ENCODE measurements at places on chromosomes 6 and 20.

DNA sequence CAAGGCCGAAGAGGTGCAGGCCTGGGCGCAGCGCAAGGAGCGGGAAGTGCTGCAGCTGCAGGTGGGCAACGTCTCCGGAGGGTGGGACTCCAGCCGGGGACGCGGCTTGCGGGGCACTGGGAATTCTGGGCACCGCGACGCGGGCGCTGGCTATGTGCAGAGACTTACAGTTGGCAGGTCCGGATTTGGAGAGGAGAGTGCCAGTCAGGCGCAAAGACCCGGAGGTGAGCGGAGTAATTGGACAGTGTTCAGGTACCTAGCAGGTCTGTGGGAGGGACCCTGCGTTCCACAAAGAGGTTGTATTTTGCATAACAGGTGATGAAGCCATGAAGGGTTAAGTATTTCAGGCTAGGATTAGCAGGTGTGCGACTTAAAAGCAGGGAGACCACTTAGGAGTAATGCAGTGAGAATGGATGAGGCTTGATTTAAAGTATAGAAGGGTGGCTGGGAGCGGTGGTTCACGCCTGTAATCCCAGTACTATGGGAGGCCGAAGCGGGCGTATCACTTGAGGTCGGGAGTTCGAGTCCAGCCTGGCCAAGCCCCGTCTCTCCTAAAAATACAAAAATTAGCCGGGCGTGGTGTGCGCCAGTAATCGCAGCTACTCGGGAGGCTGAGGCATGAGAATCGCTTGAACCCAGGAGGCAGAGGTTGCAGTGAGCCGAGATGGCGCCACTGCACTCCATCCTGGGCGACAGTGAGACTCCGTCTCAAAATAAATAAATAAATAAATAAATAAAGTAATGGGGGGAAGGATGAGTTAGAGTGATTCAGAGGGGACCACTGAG lies 1.0 kb downstream of the MRPS26 start:
- no peak for DNase-seq

DNA sequence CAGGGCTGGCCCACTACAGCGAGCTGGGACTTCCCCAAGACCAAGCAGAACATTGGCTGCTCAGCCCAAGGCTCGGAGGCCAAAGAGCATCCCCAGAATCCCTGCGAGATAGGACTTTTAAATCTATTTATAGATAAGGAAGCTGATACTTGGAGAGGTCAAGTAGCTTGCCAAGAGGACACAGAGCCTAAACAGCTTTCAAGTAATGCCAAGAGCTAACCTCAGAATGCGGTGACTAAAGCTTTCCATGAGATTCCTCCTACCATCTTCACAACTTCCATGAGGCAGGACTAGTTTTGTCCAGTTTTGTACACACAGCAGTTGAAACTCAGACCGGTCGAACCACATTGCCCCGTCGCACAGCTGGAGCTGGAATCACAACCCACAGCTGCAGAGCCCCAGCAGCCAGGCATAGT lies 168.1 kb upstream of the TOP1 start:
- no peak for DNase-seq

GRCh38 chr20:36784900-36785299 lies 11.3 kb upstream of the DSN1 start:
- DNase-seq: no peak

DNA sequence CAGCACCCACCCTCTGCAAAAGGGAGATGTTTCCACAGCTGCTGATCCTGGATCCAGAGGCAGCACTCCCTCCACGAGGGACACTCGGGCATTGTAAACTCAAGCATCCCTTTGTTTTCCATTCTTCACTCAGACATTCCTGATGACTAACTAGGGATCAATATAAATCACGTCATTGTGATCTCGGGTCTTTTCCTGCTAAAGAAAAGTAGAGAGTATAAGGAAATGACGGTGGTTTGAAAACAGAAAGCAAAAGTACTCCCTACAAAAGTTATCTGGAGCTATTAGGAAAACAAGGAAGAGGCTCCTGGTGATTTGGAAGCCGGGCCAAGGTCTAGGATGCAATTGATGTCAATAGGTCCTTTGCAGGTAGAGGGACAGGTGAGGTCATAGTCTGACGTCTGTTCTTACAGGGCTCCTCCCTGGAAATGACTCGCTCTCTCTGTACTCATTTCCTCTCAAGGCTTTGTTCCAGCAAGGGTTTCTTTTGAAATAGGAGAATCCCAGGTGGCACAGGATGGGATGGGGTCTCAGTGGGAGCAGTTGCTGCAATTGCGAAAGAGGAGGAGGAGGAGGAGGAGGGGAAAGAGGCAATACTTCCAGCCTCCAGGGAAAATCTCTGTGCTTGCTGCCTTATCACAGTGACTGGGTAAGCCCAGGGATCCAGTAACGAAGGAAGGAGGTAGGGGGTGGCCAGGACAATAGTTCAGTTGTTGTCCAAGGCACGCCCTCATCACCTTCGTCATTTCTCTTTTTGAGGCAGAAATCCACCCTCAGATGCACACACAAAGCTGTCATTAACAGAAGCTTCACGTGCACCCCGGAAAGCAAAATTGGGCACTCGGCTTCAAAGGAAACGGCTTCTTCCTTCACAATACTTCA lies 222.8 kb downstream of the LY86 start:
- DNase-seq: peak; percentile 58

DNA sequence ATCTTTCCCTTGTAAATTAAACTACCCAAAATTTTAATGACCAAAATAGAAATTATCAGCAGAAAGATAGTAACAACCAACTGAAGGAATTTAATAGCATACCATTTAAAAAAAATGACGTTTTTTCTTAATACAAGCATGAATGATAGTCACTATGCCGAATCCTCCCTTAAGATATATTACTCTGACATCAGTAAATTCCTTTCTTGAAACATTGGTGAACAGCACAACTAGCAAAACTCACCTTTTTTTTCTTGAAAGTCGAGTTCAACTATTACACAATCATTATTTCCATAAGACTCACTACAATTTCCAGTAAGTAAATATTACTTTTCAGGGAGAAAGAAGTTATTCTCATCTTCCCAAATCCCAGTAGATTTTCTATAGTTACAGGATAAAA lies 433.2 kb downstream of the GRIK2 start:
- no peak for DNase-seq

GRCh38 chr6:157946865-157947532 lies 34.7 kb upstream of the SYNJ2 start:
- DNase-seq: no peak

GRCh38 chr6:25297039-25297441 lies 17.9 kb downstream of the CARMIL1 start:
- no peak for DNase-seq
